ENCODE measurements at places on chromosomes 4 and X.
A peak's percentile ranks its signal among the peaks of the same experiment; 100 is the strongest.

DNA sequence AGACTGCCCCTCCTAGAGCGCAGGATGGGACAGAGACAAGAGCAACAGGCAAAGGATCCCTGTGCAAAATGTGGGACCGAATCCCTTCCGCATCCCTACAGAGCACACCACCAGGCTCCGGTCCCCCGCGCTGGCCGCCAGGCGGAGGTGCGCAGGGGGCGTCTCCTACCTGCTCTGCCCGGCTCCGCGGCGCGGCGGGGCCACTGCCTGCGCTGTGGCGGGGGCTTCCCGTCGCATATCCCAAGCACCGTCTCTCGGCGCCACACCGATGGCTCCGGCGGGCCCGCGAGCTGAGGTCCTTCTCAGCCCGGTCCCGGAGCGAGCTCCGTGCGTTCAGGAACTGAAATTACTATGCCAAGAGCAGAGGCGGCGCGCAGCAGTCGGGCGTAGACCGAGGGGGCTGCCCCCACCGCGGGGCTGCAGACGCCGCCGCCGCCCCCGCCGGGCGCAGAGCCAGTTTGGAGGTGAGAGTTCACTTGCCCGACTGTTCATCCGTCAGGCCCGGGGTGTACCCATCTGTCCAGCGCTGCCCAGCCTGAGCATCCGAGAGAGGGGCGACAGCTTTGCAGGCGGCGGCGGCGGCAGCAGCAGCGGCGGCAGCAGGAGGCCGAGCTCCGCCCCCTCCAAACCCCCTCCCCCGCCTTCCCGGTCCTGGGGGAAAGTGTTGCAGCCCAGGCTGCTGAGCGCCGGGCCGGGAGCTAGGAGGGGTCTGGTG is at the start of gene GPRIN3:
Gene GPRIN3, minus strand, starts transcription at position 355 of the 715 bp plus-strand sequence. CDS start 57,690 bp downstream, outside the sequence.
- DNase-seq = no peak

DNA sequence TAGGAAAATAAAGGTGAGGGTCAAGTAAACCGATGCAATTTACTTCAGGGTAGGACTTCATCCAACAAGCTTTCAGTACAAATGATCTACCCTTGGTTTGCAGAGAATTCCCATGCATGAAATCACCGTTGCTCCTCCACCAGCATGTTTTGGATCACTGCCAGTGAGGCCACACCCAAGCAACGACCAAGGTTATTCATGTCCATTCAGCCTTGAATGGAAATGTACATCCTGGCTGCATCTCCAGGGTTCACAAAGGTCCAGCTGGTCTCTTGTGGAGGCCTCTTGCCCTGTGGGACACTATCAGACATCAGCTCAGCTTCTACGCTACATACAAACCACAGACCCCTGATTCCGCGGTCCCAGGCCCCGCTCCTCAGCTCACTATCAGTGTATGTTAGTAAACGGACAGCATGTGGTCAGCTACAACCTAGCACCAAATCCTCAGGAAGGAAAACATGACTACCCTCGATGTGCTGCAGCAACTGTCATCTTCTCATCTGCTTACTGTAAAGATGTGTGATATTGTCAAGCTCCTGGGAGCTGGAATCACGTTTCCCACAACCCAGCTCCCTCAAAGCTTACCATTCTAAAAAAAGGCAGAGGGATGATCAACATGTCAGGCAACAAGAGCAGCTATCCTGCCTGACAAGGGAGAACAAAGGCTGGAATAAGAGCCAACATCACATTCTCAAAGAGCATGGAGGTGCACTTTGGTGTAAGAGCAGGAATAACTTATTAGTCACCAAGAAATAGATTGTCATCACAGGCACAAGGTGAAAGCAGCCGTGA is 4.9 kb downstream of the LYAR start:
- no peak for DNase-seq

DNA sequence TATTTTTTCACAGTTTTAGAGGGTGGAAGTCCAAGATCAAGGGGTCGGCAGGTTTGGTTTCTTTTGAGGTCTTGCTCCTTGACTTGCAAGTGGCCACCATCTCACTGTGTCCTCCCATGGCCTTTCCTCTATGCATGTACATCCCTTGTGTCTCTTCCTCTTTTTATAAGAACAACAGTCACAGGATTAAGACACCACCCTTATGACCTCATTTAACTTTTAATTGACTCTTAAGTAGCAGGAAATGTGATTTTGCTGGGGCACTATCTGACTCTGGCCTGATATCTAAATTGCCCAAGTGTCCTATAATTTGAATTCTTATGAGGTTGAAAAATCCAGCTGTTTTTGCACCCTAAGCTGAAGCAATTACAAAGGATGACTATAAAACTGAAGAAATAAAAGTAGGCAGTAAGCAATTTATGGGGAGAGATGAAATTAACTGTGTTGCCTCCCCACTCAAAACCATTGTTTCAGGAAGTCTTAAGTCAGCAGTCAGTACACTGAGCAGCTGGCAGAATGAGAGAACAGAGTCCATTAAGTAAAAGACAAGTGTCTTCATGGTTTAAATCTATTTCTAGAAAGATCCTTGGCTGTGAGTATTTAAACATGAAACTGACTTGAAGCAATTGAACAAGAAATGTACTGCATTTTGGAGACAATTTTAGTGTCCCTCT is 601.3 kb downstream of the SPRY1 start:
- no peak for DNase-seq

DNA sequence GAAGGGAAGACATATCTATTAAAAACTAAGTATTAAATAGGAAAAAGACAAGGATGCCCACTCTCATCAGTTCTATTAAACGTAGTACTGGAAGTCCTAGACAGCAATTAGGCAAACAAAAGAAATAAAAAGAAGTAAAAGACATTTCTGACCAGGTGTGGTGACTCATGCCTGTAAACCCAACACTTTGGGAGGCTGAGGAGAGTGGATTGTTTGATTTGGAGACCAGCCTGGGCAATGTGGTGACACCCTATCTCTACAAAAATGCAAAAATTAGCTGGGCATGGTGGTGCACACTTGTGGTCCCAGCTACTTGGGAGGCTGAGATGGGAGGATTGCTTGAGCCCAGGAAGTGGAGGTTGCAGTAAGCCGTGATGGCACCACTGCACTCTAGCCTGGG is 1071.8 kb downstream of the FAT4 start:
- no peak for DNase-seq

- DNase-seq = no peak
Observed at GRCh38 chr4:3484057-3484973, 21.2 kb downstream of the DOK7 start.

GRCh38 chr4:77599378-77599777 is 6.2 kb upstream of the CXCL13 start:
- DNase-seq = no peak

GRCh38 chrX:25599061-25599460 is 539.1 kb upstream of the MAGEB18 start:
- no peak for DNase-seq

DNA sequence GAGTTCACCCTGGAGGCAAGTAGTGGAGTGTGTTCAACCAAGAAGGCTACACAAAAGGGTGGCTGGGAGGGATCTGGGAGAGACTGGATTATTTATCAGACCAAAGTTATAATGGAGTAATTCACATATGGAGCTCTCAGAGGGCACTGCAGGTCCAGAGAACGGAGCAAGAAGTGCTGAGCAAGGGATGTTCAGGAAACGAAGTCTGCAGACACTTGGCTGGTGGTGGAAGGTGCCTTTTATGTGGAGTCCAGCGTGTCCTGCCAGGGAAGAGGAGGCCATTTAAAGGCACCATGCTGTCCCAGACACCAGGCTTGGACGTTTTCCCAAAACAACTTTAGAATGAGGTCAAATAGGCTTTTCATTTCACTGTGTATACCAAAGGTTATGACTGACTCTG is 130.1 kb downstream of the CEP135 start:
- peak; percentile 14 for DNase-seq

- DNase-seq = no peak
Observed at GRCh38 chr4:164396439-164396838, 357.5 kb upstream of the SMIM31 start.

DNA sequence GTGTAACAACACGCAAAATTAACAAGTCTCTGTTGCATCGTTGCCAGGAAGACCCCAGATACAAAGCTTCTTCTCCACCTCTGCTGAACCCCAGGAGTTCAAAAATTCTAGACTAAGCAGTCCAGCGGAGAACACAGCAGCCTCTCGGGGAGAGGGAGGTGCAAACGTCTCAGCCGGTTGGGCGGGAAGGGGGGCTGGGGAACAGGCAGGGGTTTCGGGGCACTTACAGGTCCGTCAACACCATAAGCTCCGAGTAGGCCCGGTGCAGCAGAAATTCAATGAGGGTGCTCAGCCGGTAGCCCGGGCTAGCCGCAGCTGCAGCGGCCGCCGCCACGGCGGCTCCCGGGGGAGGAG is 394 bp downstream of the MED14 start:
- DNase-seq = no peak

- DNase-seq = no peak
Observed at GRCh38 chrX:96846841-96847240, 36.9 kb upstream of the RPA4 start.

- DNase-seq = no peak
Observed at GRCh38 chrX:149825424-149825823, 43.7 kb downstream of the MAGEA9 start.

- DNase-seq = no peak
Observed at GRCh38 chr4:54677416-54677815, 19.7 kb downstream of the KIT start.

GRCh38 chr4:15416357-15417232 is 11.2 kb upstream of the C1QTNF7 start:
- no peak for DNase-seq

GRCh38 chrX:143270317-143270716 is 244.6 kb downstream of the SPANXN4 start:
- DNase-seq = no peak

DNA sequence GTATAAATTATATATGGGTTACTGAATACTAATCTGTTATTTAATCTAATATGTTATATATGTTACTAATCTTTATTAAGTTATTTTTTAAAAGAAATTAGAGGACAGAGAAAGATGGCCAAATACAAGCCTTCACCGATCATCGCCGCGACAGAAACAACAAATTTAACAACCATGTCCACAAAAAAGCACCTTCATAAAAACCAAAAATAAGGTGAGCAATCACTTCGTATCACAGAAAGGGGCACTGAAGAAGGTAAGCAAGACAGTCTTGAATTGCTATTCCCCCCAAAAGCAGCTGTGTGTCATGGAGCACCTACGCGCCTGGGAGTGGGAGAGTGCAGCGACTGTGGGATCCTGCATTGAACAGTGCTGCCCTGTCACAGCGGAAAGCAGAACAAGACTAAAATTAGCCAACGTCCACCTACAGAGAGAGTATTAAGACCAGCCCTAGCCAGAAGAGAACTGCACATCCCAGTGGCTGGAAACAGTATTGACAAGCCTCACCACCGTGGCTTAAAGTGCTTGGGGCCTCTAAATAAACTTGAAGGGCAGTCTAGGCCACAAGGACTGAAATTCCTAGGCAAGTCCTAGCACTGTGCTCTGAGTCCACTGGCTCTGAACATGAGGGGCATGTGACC is 38.5 kb downstream of the LRBA start:
- no peak for DNase-seq

GRCh38 chrX:9503261-9503660 is 38.4 kb downstream of the TBL1X start:
- DNase-seq = no peak

DNA sequence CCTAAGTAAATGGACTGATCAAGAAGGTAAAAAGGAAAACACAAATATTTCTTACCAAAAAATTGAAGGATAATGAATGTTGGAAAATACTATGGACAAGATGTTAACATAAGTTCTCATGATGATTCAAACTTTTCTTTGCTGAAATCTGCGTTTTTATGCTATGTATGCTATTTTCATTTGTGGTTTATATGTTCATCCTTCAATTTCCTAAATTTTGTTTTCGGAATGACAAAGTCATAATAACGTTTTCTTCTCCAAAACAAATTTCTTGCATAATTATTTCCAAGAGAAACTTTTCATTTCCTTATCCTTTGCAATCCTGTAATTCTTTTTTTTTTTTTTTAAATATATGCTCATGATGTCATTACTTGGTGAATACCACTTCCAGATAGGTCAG is 7.8 kb downstream of the PF4V1 start:
- DNase-seq = no peak

DNA sequence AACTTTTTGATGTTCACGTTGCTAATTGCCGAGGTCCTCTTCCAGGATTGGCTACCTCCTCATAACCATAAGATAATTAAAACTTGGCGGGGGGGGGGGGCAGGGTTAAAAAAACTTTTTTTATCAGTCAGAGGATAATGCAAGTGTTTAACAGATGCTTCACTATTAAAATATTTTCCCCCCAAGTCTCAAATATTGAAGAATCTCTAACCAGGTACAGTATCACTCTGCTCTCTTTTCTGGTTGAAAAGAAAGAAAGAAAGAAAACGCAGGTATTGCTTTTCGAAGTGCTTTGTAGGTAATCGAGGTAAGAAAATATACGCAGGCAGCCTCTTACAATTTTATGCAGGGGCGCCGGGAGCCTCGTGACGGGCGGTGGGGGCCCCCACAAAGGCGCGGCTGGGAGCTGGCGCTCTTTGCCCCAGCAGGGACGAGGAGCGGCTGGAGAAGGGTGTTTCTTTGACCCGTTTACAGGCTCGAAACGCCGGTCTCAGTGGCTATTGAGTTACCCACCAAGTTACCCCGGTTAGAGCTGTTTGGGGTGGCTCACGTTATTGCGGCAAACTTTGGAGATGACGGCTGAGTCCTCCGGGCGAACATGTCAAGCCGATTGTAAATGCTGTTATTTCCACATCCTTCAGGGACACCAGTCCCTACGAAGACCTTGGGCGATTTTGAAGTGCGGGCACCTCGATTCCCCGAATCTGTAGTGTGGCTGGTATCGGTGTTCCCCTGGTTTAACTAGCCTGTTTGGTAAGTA is 477 bp upstream of the HAND2 start:
- DNase-seq = no peak

DNA sequence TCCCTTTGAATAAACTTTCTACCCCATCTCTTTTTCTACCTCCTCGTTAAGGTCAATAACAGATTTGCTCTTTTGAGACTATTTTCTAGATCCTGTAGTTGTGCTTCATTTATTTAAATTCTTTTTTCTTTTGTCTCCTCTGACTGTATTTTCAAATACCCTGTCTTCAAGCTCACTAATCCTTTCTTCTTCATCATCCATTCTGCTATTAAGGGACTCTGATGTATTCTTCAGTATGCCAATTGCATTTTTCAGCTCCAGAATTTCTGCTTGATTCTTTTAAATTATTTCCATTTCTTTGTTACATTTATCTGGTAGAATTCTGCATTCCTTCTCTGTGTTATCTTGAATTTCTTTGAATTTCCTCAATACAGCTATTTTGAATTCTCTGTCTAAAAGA is 36.0 kb upstream of the ARMCX4 start:
- no peak for DNase-seq

DNA sequence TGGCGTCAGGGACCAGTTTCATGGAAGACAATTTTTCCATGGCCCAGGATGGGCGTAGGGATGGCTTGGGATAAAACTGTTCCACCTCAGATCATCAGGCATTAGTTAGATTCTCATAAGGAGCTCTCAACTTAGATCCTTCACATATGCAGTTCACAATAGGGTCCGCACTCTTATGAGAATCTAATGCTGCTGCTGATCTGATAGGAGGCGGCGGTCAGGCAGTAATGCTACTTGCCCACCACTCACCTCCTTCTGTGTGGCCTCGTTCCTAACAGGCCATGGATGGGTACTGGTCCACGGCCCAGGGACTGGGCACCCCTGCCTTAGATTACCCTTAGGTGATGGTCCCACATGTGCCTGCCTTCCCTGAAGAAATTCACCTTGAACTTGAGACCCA is 28.8 kb upstream of the ENPP6 start:
- DNase-seq = no peak
